ENCODE measurements at places on chromosomes 12 and 14.

- DNase-seq, result no peak
Measured at GRCh38 chr12:130953771-130954543, at the start of gene ADGRD1. ADGRD1 (plus strand) TSS chr12:130953907; CDS start chr12:130954466, 559 bp downstream.

GRCh38 chr12:25926536-25926935 lies 31.9 kb upstream of the RASSF8 start:
- DNase-seq, result no peak

DNA sequence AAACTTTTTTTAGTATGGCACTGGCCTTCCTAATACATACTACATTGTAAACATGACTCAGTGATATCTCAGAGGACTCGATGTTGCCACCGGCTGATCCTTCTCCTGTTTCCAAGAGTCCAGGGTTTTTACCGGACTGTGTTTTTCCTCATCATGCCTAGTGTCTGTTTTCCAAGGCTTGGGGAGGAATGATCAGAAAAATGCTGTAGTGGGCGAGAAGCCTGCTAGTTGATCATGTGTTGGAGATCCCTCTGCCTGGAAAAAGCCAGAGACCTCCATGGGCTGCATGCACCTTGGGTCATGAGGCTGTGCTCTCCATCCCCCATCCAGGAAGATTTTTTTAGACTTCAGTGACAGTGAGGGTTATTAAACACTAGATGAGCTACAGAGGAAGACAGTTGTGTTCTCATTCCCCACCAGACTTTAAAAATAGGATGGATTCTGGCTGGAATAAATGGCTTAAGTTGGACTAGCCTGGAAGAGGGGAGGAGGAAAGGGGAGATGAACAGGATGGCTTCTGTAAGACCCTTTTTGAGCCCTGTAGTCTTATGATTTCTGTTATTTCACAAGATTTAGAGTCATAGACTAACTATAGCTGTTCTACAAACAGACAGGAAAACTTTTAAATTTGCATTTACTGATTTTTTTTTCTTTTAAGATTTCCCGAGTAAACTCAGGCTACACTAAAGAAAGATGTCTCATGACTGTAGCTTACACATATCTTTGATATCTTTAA lies 145.7 kb downstream of the SAMD4A start:
- DNase-seq, result no peak

GRCh38 chr12:1907652-1908611 lies 10.5 kb downstream of the CACNA2D4 start:
- no peak for DNase-seq

Measured in stimulated activated CD4-positive, alpha-beta T cell treated with anti-CD3 and anti-CD28 coated beads, Interleukin-15, amount 100 ng/mL, for 1 hour (primary cell).